LHCN-M2 (cell line): ENCODE measurements at places on chromosomes 5 and 9. TPM values are rescaled to one million over a fixed set of nuclear protein-coding genes. Genes with fewer than 3 reads are reported as not detected.

GRCh38 chr5:107463731-107464130 is 207.0 kb downstream of the EFNA5 start:
- DNase-seq = no peak

DNA sequence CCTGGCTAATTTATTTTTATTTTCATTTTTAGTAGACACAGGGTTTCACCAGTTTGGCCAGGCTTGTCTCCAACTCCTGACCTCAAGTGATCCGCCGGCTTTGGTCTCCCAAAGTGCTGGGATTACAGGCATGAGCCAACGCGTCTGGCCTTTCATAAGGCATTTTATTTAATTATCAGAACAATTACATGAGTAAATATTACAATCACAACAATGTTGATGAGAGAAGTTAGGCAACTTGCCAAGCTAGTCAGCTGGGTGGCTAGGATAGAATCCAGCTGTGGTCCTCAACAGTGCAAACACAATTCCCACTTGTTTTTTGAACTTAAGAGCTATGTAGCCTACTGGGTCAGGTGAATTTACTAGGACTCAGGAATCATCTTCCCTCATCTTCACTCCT is 22.0 kb downstream of the C9orf57 start:
- DNase-seq = no peak

DNA sequence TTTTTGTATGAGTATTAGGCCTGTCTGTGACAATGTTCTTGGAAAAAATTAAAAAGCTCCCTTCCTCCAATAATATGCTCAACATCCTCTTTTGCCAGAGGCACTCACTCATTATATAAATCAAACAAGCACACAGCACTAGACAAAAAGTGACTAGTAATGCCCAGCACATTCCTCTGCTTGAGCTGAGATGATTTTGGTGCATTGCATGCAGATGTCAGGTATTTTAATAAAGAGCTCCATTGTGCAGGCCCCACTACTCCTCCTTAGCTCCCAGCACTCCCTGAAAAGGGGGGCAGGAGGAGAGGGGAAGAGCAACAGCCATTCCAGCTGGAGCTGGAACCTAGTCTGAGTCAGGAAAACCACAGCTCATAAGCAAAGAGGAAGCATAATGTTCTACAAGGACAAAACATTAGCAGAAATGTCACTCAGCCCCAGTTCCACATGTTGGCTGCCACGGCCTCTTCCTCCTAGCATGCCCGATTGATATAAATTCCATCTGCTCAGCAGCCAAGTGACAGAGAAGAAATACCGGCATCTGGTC is 348.5 kb downstream of the BNC2 start:
- DNase-seq = peak; percentile 92

DNA sequence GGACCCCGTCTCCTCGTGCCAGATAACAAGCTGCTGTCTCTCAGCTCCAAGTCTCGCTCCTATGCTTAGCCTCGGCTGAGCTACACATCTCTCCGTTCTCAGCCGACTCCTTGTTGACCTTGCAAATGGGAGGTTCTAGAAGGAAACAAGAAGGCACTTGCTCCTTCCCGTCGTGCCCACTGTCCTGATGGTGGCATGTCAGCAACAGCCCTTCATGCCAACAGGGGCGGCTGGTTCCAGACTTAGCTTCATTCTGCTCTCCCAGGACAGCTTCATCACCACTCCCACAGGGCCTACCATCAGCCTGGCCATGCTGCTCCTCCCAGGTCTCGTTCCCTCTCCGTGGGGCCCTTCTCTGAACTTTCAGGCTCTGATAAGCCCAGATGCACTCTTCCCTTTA is 13.0 kb upstream of the RASGEF1C start:
- no peak for DNase-seq

GRCh38 chr9:68545033-68545705 is 4.5 kb upstream of the TMEM252 start:
- no peak for DNase-seq

The DMRT3 gene
- total RNA-seq = not detected in 2 replicates

DNA sequence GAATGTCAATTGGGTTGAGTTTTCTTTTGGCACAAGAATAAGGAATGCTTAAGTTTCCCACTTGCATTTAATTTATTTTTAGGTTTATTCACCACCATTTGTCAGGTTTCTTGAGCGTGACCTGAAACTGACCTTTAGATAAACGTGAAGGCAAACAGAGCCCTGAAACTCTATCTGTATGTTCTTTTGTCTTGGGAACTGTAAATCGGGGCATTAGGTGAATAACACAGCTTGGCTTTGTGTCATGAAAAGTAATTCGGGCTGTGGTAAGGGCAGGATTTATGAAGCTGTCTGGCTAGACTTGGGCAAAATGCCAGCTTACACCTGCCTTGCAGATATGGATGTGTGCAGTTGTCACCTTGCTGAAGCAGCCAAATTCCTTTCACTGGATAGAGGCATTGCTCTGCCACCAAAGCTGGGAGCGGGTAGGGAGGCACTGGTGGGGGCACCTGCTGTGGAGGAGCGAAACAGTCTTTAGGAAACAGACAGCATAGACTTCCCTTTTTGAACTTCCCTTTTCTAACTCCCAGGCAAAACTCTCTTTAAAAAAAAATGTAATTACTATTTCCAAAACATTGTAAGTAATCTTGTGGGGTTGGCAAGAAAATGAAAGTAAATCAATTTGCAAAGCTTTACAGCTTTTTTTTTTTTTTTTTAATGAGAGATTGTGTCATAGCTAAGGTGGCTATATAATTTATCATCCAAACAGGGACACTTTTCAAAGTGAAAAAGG is 545.2 kb downstream of the CSNK1G3 start:
- DNase-seq = peak; percentile 66

DNA sequence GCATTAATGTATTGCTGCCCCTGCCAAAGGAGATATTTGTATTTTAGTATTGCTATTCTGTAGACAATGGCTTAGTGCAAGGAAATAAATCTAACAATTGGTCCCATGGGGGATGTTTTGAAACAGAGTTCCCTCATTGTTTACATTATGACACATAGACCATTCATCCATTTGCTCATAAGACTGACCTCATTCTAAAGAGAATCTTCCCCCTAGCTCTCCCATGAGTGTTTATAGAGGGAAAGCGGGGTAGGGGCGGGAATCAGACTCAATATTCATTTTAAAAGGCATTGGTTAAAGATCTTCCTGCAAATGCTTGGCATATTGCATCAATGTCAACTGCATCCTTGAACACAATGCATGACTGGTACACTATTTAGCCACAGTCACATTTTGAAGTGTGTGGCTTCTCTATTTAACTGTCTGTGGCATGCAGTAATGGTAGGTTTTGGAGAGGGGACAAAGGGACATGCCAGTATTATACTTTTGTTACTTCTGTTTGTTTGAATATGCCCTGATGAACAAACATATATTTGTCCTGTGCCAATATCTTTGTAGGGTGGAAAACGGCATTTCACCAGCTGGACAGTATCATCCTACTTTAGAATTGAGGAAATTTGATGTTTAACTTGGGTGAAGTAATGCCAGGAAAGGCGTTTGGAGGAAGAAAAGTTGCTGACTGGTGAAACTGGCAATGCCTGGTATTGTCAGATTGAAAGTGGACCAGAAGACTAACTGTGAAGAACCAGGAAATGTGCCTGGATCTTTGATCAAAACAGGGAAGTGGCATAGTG is 84.1 kb upstream of the MEGF10 start:
- peak; percentile 93 for DNase-seq

GRCh38 chr9:110260911-110261310 is 4.6 kb upstream of the TXN start:
- no peak for DNase-seq

DNA sequence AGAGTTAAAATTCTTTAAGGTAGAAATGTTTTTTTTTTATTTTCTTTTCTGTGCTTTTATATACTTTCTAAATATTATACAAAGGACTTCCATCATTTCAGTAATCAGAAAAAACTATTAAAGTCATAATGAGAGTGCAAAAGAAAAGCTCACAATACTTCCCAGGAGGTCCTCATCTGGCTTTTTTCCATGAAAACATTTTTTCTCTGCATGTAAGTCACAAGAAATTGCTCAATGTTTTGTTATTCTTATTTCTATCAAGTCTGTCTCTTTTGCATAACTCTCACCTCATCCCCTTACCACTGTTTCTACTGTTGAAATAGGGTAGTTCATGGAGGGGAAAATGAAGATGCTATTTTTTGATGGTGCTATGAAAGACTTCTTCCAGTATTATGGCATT is 375.0 kb downstream of the TMEM232 start:
- DNase-seq = peak; percentile 13

The INVS gene
- total RNA-seq = 16.3 and 16.6 TPM in 2 replicates

- DNase-seq = no peak
These were observed 285.6 kb downstream of the FBXL7 start for GRCh38 chr5:15785531-15785981.

The CYSRT1 gene
- total RNA-seq = 4.1 and 4.4 TPM in 2 replicates

GRCh38 chr9:129391221-129391661 is 213.2 kb upstream of the IER5L start:
- no peak for DNase-seq

GRCh38 chr5:170336065-170336464 is 38.5 kb upstream of the LCP2 start:
- no peak for DNase-seq

DNA sequence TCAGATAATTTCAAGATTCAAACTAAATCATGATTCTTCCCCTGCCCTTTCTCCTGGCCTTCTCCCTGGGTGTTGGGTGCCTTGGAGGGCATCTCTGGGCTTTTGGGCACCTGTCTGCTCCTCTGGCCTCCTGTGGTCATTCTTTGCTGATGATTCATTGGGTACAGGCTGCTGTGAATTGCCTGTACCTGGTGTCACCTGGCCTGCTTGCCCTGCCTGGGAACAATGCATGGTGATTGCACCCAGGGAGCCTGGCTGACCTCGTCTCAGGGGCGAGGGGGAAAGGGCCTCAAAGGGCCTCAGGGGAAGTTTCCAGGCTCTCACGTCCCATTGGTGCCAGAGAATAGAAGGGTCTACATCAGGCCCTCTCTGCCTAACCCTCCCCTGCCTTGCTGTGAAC is 20.1 kb upstream of the CKMT2 start:
- DNase-seq = no peak

GRCh38 chr5:134153657-134154056 is 23.1 kb downstream of the SKP1 start:
- DNase-seq = no peak

- no peak for DNase-seq
These were observed 8.9 kb downstream of the SPEF2 start for GRCh38 chr5:35626553-35626952.

The SEPTIN8 gene
- total RNA-seq = 21.3 and 26.2 TPM in 2 replicates

DNA sequence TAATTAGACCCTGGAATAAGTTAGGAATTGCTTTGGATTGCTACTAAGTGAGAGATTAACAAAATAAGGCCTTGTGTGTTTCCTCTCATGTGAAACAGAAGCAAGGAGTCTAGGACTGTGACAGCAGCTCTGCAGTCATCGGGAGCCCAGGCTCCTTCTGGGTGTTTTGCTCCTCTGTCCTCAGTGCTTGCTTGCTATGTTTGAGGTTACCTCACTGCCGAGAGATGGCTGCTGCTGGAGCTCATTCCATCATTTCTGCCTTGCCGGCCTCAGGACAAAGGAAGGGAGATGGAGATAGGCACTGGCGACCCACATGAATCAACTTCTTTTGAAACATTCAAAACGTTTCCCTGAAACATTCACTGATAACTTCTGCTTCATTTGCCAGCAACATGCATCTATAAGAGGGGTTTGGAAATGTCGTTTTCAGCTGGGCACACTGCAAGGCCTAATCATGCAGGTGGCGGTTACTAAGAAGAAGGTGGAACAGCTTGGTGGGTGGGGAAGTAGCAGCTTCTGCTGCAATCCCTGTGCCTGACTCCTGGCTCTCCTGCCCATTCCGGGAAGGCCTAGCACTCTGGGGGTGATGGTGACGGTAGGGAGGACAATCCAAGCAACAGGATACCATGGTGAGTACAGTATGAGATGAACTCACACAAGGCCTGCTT is 77.2 kb upstream of the CD180 start:
- DNase-seq = no peak

The CEL gene
- total RNA-seq = 0.51 and 0.57 TPM in 2 replicates

GRCh38 chr5:77461287-77461686 is 30.8 kb downstream of the WDR41 start:
- no peak for DNase-seq

GRCh38 chr5:11609570-11610303 is 294.5 kb downstream of the CTNND2 start:
- DNase-seq = no peak

DNA sequence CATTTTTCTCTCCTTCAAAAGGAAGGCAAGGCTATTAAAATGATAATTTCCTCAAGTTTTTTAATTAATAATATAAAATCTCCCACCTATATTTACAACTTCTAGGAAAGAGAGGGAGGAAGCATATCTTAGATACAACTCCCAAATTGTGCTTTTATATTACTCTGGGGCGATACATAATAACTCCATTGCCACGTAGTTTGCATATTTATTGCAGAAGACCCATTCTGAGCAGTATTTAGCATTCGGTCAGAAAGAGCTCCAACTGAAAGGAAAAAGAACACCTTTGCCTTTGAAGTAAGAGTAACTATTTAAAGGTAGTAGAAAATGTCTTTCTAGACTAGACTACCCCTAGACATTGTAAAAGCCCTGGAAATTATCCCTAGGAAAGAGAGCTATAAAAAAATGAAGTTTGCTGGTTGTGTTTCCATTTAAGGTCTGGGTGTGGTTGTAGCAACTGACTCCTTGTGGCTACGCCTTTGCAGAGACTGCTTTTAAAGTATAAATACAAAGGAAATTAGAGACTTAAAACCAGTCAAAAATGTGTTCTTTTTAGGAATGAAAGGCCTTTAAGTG is 566.1 kb downstream of the ZNF608 start:
- DNase-seq = no peak

DNA sequence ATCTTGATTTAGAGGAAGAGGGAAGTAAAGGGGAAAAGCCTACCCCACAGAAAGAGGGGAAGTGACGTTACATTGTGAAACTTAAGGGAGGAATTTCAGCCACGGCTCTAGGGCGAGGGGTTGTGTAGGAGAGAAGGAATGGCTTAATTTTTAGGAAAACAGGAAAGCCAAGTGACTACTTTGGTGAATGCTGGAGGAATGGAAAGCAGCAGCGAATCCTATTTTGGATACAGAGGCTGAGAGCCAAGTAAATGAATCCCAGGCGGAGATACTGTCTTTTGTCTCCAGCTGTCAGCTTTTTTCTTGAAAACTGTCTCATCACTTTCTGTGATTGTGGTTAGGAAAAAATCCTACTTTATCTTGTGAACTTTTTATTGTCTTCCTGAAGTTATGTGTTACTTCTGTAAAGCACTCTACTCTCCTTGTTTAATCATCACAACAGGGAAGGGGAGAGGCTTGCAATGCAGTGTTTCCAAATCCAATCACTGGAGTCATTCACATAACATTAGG is 188.4 kb downstream of the TSSK1B start:
- peak; percentile 73 for DNase-seq

GRCh38 chr9:33227741-33228140 is 12.2 kb upstream of the SPINK4 start:
- no peak for DNase-seq

DNA sequence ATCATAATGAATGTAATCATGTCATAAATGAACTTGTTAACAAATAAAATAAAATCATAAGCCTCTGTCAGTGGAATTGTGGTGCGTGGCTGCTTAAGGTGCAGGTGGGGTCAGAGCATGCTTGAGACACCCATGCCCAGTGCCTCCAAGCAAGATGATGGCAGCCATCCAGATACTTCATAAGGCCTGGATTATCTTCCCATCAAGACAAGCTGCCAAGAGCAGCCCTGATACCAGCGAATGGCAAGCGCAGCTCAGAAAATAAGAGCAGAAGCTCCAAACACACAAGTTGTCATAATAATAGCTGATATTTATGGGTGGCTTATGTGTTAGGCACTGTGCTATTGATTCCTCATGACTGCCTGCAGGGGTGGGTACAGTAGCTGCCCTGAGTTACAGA is 21.8 kb upstream of the LMX1B start:
- no peak for DNase-seq

The C5 gene
- total RNA-seq = 3.6 and 4.0 TPM in 2 replicates

The DHX29 gene
- 37.8 and 40.3 TPM in 2 replicates for total RNA-seq

GRCh38 chr5:171968531-171968930 is 37.9 kb downstream of the FBXW11 start:
- DNase-seq = no peak
